H54 (cell line): ENCODE measurements at places on chromosomes 5 and 9.

GRCh38 chr9:86613943-86614342, 259.7 kb upstream of the TUT7 start:
- DNase-seq = no peak

DNA sequence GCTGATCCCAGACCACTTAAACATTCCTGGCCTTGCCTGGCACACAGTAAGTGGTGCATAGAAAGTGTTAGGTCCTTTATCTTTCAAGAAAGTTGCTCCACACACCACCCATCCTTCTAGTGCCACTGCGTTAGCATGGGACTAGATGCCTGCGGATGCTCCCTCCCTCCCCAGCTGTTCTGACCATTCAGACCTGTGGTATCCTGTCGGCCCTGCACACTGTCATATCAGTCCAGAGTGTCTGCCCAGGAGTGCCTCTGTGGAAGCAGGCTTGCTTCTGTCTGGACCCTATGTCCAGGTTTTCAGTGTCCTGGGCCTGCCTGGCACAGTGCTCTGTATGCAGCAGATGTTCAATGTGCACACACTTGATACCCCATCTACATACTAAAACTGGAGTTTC, 38.3 kb upstream of the SMU1 start:
- DNase-seq = no peak

- DNase-seq = no peak
These were observed 7.5 kb downstream of the ALDOB start for GRCh38 chr9:101427957-101428655.

- DNase-seq = no peak
These were observed 8.7 kb upstream of the GFRA3 start for GRCh38 chr5:138282920-138283742.

DNA sequence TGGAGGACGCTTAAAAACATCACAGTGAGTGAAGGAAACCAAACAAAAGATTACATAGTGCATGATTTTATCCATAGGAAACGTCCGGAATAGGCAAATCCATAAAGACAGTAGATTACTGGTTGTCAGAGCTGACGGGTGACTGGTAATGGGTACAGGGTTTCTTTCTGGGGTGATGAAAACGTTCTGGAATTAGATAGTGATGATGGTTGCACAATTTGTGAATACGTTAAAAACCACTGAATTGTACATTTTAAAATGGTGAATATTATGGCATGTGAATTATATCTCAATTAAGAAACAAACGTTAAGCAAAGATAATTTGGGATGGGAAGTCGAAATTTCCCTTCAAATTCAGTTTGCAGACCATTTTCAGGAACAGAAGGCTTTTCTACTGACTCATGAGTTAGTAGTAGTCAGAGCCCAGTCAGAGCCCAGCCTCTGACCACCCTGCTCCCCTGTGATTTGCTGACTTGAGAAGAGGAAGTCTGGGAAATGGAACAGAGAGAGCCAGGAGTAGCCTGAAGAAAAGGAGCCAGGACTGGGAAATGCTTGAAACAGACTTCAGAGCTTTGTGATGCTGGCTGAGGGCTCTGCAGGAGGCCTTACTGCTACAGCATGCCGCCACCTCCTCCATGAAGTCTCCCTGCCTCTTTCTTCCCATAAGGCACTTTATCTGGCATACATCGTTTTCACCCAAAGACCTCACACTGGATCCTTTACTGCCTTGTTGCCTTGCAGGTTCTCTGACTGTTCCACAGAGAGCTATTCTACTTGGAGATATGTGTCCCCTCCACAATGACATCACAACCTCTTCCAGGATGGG, 46.4 kb upstream of the CTNNA1 start:
- DNase-seq = peak; percentile 73

DNA sequence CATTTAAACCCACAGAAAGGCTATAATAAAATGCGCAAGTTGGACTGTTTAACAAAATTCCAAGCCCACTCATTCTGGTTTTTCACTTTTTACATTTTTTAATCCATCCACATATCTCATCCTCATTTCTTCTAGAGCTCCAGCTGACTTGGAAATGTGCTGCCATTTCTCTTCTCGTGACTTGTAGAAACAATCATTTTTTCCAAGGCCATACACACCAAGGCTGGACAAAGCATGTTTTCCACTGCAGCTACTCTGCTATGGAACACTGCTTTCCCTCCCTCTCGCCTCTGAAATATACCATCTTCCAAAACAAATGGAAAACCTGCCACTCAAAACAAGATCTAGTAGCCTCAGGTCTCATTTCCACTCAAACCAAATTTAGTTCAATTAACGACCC, 141.1 kb downstream of the ESM1 start:
- no peak for DNase-seq

DNA sequence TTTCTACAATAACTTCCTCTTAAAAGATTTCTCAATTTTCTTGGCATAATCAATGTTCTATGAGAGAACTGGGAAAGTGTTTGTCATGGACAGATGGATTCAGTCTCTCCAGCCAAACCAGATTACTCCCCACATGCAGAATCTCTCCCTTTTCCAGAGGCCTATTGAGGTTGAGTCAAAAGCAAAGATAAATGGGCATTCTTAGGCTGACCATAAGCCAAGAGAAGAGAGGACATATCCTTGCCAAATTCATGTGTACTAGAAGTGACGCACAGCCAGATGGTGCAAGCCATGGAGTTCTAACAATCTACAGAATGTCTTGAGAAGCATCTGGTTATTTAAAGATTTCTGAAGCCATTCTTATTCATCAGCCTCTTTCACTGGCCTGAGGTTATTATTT, 2115.0 kb downstream of the MAT2B start:
- no peak for DNase-seq

GRCh38 chr5:68151812-68152211, 63.7 kb upstream of the PIK3R1 start:
- no peak for DNase-seq

DNA sequence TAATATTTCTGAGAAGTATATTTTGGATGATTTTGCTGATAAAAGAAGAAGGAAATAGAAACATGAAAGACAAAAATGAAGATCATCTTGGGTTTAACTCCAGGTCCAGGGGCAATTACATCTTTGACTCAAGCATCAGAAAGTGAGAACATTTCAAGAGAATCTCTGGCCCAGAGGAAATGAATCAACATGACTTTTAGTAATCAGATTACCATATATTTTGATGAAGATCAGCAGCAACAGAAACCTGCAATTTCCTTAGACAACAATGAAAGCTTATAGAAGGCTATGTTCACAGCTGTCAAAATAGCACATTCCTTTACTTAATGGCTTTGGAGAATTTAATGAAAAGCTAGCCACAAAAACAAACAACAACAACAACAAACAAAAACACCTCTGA, 638.1 kb downstream of the EFNA5 start:
- DNase-seq = no peak

- DNase-seq = no peak
These were observed 651.4 kb downstream of the CETN3 start for GRCh38 chr5:89758146-89758545.

- DNase-seq = no peak
These were observed 155.0 kb upstream of the FBXL7 start for GRCh38 chr5:15344954-15345353.

- DNase-seq = no peak
These were observed 11.8 kb downstream of the GLIS3 start for GRCh38 chr9:4287886-4288588.

DNA sequence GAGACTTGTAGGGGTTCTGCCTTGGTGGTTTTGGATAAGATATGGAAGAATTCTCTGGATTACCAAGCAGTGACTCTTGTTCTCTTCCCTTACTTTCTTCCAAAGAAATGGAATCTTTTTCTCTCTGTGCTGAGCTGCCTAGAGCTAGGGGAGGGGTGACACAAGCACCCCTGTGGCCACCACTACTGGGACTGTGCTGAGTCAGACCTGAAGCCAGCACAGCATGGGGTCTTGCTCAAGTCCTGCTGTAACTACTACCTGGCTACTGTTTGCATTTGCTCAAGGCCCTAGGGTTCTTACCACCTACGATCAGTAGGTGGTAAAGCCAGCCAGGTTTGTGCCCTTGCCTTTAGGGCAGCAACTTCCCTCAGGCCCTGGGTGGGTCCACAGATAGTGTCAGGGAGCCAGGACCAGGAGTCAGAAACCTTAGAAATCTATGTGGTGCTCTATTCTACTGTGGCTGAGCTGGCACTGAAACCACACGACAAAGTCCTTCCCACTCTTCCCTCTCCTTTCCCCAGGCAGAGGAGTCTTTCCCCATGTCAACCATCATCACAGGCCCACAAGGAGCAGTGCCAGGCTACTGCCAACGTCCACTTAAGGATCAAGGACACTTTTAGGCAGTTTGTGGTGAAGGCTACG, 53.8 kb downstream of the SREK1 start:
- no peak for DNase-seq
